ENCODE measurements at places on chromosomes 1 and 21.

- no peak for DNase-seq
Observed at GRCh38 chr1:89310505-89310904, 37.8 kb upstream of the GBP5 start.

- no peak for DNase-seq
Observed at GRCh38 chr1:204307334-204307883, 52.3 kb downstream of the PLEKHA6 start.

- no peak for DNase-seq
Observed at GRCh38 chr1:79667848-79668696, 661.5 kb upstream of the ADGRL4 start.

- DNase-seq = no peak
Observed at GRCh38 chr21:41786509-41786987, 19.7 kb upstream of the RIPK4 start.

GRCh38 chr1:162215902-162216301, 146.4 kb downstream of the NOS1AP start:
- no peak for DNase-seq

GRCh38 chr1:19232524-19232846, 18.8 kb downstream of the EMC1 start:
- no peak for DNase-seq

- DNase-seq = no peak
Observed at GRCh38 chr1:220003610-220004299, 42.5 kb downstream of the EPRS1 start.

Measured in stimulated activated CD8-positive, alpha-beta memory T cell treated with anti-CD3 and anti-CD28 coated beads, Interleukin-7, amount 100 ng/mL, for 1 hour (primary cell).